Mammary microvascular endothelial cell (primary cell): ENCODE measurements at places on chromosomes 6 and 20. TPM values are rescaled to one million over a fixed set of nuclear protein-coding genes. Genes with fewer than 3 reads are reported as not detected.

The IL17A gene
- not detected in 2 replicates for total RNA-seq

The PRL gene
- total RNA-seq: not detected in 2 replicates

The RHAG gene
- total RNA-seq: not detected in 2 replicates

The FAM162B gene
- total RNA-seq: 0.44 and 0.67 TPM in 2 replicates

The NTSR1 gene
- total RNA-seq: 0.15 and 0.27 TPM in 2 replicates

The TRIM38 gene
- total RNA-seq: 5.1 and 5.4 TPM in 2 replicates

The PSORS1C1 gene
- 2.1 and 2.7 TPM in 2 replicates for total RNA-seq

The EFCAB8 gene
- total RNA-seq: not detected in 2 replicates

The GPR63 gene
- total RNA-seq: under 0.01 TPM in 1 of 2 replicates, not detected in the other

The OOEP gene
- not detected in 2 replicates for total RNA-seq

The ADAT2 gene
- total RNA-seq: 3.8 and 7.7 TPM in 2 replicates

The FAM210B gene
- 40.2 and 45.6 TPM in 2 replicates for total RNA-seq

The PPP1R3G gene
- 0.33 and 0.49 TPM in 2 replicates for total RNA-seq

The SLC24A3 gene
- total RNA-seq: not detected in 2 replicates

The STMND1 gene
- total RNA-seq: not detected in 2 replicates

The TCF21 gene
- total RNA-seq: not detected in 2 replicates

The GCLC gene
- total RNA-seq: 9.8 and 11.7 TPM in 2 replicates

The ZNF334 gene
- 0.27 and 0.54 TPM in 2 replicates for total RNA-seq

The NR2E1 gene
- total RNA-seq: not detected in 2 replicates

The ENPP5 gene
- total RNA-seq: not detected in 2 replicates

The PRND gene
- total RNA-seq: not detected in 2 replicates

The TFAP2A gene
- not detected in 2 replicates for total RNA-seq

The KHDC1 gene
- 0.80 and 1.9 TPM in 2 replicates for total RNA-seq

The TCF15 gene
- 8.6 and 10.7 TPM in 2 replicates for total RNA-seq

The SLC22A1 gene
- not detected in 2 replicates for total RNA-seq

The SLC35D3 gene
- total RNA-seq: not detected in 2 replicates

The CAGE1 gene
- total RNA-seq: not detected in 2 replicates

The KCNB1 gene
- not detected in 2 replicates for total RNA-seq

The C20orf144 gene
- 0.05 TPM in 1 of 2 replicates, not detected in the other for total RNA-seq

The DEFB121 gene
- not detected in 2 replicates for total RNA-seq

The NRSN1 gene
- total RNA-seq: not detected in 2 replicates

The KIF16B gene
- total RNA-seq: 5.0 and 6.5 TPM in 2 replicates

The TMEM74B gene
- total RNA-seq: 0.20 and 1.4 TPM in 2 replicates

The PKIG gene
- 174 and 179 TPM in 2 replicates for total RNA-seq

The ZBP1 gene
- total RNA-seq: 0.10 TPM in 1 of 2 replicates, not detected in the other

The GSTA1 gene
- not detected in 2 replicates for total RNA-seq

The RIMS1 gene
- total RNA-seq: 0.05 and 0.13 TPM in 2 replicates

The RWDD2A gene
- total RNA-seq: 3.0 and 4.2 TPM in 2 replicates

The CLVS2 gene
- not detected in 2 replicates for total RNA-seq

The TNFRSF6B gene
- total RNA-seq: 298 and 328 TPM in 2 replicates

The PPP1R16B gene
- total RNA-seq: 58.0 and 64.7 TPM in 2 replicates

The EFHC1 gene
- 12.6 and 12.9 TPM in 2 replicates for total RNA-seq

The RAB44 gene
- total RNA-seq: 0.07 and 0.10 TPM in 2 replicates

The TRIM15 gene
- total RNA-seq: not detected in 2 replicates

The LYRM2 gene
- total RNA-seq: 23.1 and 30.8 TPM in 2 replicates

The SLC4A11 gene
- 3.1 TPM in 2 replicates for total RNA-seq

The HLA-DQB2 gene
- not detected in 2 replicates for total RNA-seq

The SPTLC3 gene
- total RNA-seq: 0.33 and 0.89 TPM in 2 replicates

The CFAP61 gene
- total RNA-seq: not detected in 2 replicates

The RIPPLY2 gene
- total RNA-seq: not detected in 2 replicates

The FOXA2 gene
- not detected in 2 replicates for total RNA-seq

The PNLDC1 gene
- 0.27 TPM in 1 of 2 replicates, not detected in the other for total RNA-seq

The MCHR2 gene
- not detected in 2 replicates for total RNA-seq

The TFAP2D gene
- total RNA-seq: not detected in 2 replicates

The SRMS gene
- total RNA-seq: not detected in 2 replicates

The HS3ST5 gene
- total RNA-seq: not detected in 2 replicates

The ADGRG6 gene
- 48.6 and 49.5 TPM in 2 replicates for total RNA-seq

The BMP6 gene
- total RNA-seq: 81.8 and 85.9 TPM in 2 replicates
